ENCODE measurements at places on chromosomes 5 and 9.

GRCh38 chr5:55096861-55097260, 5.6 kb upstream of the GZMA start:
- no peak for DNase-seq

- DNase-seq, result no peak
Observed at GRCh38 chr9:3842839-3843238, 317.0 kb upstream of the RFX3 start.

GRCh38 chr5:168409591-168410458, 76.4 kb upstream of the RARS1 start:
- no peak for DNase-seq

DNA sequence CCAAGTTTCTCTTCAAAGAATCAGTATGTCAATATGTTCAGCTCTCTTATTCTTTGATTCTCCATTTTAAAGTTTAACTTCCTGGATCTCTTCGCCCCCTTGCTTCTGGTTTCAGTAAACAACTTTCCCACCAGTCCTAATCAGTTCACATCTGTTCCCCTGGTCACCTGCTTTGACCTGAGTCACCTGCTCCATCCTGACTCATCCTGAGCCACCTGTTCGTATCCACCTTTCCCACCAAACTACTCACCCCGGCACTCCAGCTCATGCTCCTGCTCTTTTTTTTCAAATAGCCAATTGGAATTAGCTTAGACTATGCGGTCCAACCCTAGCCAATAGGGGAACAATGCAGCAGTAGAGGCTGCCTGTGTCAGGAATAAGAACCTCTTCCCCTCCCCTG, 23.6 kb upstream of the CSF1R start:
- no peak for DNase-seq

- DNase-seq, result no peak
Observed at GRCh38 chr5:119218830-119219782, 136.7 kb upstream of the TNFAIP8 start.

GRCh38 chr9:99375481-99375880, 153.4 kb downstream of the SEC61B start:
- no peak for DNase-seq
